ENCODE measurements at places on chromosomes 5 and 9.

DNA sequence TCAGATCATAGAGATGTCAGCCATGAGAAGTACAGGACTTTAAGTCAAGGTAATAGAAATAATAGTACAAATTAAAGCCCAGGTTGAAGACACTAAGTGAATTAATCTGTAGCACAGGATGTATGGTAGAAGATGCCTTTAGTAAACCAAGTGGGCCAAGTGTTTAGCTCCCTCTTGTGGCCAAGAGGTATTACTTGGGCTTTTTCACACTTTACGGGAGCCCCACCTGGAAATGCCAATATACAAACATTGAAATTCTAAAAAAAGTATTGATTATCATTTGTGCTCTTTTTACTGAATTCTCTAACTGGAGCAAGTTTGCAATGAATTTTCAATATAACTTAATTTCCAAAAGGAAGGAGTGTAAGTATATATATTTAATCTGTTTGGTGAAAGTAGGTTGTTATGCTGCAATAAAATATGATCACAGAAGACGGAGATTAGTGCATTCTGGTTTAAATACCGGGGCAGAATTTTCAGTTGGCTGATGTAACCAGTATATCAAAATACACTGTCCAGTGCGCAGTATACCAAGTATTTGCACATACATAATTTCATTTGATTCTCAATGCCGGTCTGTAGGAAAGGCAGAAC is 84.7 kb downstream of the PARP8 start:
- DNase-seq: no peak

GRCh38 chr5:154648706-154649105 is 106.5 kb upstream of the LARP1 start:
- DNase-seq: no peak

GRCh38 chr5:92543201-92543600 is 1037.8 kb downstream of the NR2F1-AS1 start:
- no peak for DNase-seq

DNA sequence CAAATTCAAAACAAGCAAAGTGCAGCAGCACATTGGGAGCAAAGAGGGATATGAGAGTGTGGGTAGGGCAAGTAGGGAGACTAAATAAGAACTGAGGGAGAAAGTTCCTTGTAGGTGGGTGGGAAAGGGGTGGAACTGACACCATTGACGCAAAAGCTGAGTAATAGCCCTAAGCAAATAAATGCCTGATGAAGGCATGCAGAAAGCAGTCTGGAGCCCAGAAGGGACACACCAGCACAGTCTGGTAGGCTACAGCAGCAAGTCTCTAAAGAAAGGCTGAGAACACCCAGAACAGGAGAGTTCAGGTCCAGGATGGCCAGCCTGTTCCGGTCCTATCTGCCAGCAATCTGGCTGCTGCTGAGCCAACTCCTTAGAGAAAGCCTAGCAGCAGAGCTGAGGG is at the start of gene INSL4:
Gene INSL4, plus strand, starts transcription at position 208 of the 400 bp plus-strand sequence. Its CDS starts 105 bp downstream, at position 313.
- DNase-seq: no peak

- no peak for DNase-seq
Observed at GRCh38 chr5:160792281-160792680, 59.7 kb downstream of the ATP10B start.

DNA sequence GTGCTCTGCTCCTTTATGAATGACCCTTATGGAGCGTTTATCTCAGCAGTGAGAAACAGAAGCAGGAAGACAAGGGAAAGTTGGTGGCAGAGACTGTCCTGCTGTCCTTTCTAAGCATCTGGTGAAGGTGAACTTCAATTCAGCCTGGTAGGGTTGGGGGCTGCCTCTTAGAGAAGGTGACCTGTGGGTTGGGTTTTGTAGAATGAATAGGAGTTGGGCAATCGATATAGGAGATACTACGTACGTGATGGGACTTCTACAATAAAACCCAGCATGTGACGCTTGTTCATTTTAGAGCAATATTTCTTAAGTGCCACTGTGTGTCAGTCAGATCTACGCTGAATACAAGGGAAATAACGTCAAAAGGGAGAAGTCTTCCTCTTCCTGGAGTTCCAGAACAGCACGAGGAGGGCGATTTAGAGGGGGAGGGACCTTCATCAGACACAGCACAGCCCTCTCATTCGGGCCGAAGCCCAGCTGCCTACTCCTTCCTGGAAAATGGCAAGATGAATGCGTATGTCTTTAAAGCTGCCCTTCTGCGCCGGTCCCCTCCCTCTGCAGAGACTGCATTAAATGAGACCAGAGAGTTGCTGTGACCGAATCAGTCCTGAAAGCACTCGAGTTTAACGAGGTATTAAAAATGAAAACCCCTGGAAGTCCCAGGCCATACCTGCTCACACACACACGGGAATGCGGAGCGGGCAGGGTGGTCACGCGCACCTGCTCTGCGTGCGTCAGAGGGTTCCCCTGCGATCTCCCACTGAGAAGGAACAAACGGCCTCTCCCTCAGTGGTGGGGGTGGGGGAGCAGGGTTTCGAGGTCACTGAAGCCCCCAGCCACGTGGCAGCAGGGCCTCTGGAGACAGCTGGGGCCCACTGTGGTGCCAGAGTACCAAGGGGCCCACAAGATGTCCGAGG is 85.3 kb upstream of the SARDH start:
- no peak for DNase-seq

GRCh38 chr5:68299105-68299504 is 83.5 kb downstream of the PIK3R1 start:
- no peak for DNase-seq

DNA sequence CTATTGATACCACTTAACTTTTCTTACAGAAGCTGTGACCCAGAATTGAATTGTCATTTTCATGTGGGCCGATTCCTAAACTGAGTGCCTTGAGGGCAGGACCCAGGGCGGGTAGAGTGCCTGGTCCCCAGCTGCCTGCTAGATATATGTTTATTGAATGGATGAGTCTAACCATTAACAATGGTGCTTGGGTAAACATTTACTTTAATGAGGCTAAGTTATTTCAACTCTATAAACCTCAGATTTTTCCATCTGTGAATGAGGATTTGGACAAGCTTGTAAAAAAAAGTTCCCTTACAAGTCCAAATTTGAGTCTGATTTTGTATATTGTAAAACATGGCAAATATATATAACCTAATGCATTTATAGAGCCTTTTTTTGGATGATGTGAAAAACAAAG is 181.8 kb upstream of the ELL2 start:
- DNase-seq: no peak

DNA sequence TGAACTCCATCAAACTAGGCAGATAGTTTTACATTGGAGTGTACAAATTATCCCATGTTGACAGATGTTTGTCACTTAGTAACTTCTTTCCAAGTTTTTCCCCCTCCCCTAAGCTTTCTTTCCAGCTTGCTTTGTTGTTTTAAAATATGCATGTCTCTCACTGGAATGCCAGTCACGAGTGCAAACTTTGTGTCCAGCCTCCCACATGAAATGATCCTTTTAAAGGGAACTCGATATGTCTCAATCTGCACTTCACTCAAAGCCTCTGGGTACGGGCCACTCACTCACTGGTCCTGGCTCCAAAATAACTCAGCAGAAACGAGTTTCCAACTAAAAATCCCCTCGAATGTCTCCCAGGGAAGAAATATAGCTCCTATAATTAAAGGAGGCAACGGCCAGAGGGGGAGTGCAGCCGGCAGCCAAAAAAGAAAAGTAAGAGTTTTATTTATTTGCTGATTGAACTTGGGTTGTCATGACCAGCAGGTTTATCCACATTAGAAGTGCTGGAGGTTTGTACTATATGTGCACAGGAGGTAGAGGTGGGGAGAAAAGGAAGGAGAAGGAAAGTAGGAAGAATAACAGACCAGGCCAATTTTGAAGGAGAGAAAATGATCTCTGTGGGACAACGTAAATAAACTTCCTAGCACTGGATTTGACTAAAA is 17.5 kb downstream of the NR2F1 start:
- no peak for DNase-seq

GRCh38 chr5:181223729-181224389 is 778 bp downstream of the TRIM41 start:
- no peak for DNase-seq

- DNase-seq: no peak
Observed at GRCh38 chr5:172436078-172436878, 18.0 kb downstream of the SH3PXD2B start.

- no peak for DNase-seq
Observed at GRCh38 chr5:50445296-50445949, 4.3 kb upstream of the EMB start.

- DNase-seq: no peak
Observed at GRCh38 chr9:92432350-92432749, 8.1 kb upstream of the OMD start.

DNA sequence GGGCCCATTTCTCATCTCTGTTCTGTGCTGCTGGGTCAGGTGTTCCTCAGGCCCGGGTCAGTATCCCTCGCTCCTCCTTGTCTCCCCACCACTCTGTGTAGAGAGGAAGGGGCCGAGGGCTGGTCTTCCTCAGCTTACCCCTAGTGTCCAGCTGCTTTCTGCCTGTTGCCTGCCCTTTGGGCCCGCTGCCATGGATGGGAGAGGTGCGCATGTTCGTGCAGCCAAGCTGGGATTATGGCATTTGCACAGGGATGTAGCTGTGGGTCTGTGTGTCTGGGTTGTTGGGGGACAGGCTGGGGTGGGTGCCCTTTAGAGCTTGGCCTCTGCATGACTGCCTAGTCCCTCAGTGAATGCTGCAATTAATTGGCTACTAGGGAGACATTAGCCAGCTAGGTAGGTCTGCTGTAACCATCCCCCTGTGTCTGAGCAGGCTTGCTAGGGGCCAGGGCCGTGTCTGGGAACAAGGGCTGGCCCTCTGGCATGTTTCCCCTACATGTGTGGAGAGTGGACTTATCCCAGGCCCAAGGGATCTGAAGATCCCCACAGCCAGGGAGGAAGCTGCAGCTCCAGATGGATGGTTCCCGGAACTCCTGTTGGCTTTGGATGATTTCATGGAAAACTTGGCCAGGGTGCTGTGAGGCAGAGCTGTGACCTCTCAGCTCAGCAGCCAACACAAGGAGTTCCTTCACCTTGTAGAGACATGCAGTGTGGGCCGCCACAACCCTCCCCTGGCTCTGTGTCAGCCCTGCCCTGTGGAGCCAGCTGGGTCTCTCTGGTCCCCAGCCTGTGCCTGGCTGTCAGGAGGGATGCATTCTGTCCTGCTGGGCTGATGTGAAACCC is 161.9 kb downstream of the MACROH2A1 start:
- no peak for DNase-seq

- DNase-seq: no peak
Observed at GRCh38 chr5:83864652-83865051, 144.0 kb upstream of the HAPLN1 start.

DNA sequence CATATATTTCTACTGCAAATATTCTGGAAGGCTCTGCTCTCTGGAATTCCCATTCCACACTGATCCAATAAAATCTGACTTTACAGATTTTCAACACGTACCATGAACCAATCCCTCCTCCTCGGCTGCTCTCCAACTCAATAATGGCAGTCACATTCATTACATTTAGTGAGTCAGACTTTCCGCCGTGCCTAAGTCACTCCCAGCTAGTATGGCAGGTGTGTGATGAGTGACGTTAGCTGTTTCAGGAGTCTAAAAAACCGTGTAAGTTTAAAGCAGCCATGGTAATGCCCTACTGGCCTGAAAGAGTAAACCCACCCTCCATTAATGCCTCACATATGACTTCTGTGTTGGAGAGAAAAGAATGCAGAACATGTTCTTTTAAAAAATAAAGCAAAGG is 3.3 kb downstream of the FBN2 start:
- DNase-seq: no peak

DNA sequence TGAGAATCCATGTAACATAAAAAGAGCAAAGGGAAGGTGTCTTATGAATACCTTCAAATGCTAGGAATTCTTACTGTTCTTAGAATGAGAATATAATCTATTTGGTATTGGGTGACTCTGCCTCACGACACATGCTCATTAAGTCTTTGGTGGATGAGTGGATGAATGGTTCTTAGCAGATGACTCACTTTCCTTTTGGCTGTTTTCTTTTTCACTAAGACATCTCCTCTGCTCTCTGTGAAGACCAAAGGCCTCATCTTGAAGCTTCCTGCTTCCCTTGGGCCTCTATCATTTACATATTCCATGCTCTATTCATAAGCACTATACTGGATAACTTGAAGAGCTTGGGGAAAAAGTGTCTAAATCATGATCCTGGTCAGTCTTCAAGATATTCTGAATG is 468.1 kb downstream of the SPATA31D1 start:
- no peak for DNase-seq

- DNase-seq: no peak
Observed at GRCh38 chr5:147986134-147986757, 77.5 kb upstream of the SPINK5 start.

GRCh38 chr5:149423794-149424268 is 44.7 kb upstream of the IL17B start:
- no peak for DNase-seq

DNA sequence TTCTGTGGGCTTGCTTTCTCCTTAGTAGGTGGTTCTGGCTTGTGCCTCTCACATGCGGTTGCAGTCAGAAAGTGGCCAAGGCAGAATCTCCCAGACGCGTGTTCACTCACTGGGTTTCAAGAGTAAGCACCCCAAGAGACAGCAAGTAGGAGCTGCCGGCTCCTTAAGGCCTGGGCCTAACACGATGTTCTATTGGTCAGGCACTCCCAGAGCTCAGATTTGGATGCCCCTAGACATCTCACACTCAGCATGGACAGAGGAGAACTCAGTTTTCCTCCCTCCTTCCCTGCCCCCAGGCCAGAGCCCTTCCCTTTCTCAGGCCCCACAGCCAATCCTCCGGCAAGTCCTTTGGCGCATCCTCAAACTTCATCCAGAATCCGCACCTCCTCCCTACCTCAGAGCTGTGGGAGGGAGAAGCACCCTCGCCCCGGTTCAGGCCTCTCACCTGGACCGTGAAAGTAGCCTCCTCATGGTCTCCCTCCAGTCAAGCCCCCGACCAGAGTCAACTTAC is 6.5 kb upstream of the CARD19 start:
- no peak for DNase-seq

- no peak for DNase-seq
Observed at GRCh38 chr9:76716085-76716672, 48.1 kb upstream of the PCA3 start.
